Esophagus squamous epithelium (tissue), 5 donors: ENCODE measurements at places on chromosomes 1 and 21.

DNA sequence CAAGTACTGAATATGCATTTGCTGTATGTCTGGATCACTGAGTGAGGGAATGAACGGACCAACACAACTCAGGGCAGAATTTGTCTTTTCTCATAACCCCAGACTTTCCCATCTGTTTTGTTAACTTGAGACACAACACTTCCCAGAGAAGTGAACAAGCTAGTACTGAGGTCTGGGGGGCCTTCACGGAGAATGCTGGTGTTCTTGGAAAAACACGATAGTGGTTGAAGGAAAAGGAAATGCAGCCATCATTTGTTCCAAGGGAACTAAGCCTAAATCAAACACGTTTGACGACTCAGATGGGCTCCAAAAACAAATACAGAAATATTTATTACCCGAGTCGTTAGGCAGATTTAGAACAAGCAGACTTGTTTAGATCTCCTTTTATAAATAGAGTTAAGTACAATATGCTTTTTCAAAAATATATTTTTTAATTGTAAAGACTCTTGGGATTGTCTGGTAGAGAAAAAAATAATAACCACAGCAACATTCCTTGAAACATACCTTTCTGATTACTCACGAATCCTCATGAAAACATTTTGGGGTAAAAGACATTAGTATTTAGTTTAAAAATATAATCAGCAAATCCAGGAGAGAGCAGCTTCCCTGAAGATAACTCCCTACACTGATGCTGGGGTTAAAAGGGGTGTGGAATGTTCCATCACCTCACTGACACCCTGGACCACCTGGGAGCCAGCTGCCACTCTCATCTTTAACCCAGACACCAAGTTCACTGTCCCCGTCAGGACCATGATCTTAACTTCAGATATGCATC is 427.7 kb upstream of the RUNX1 start:
- no peak for DNase-seq

DNA sequence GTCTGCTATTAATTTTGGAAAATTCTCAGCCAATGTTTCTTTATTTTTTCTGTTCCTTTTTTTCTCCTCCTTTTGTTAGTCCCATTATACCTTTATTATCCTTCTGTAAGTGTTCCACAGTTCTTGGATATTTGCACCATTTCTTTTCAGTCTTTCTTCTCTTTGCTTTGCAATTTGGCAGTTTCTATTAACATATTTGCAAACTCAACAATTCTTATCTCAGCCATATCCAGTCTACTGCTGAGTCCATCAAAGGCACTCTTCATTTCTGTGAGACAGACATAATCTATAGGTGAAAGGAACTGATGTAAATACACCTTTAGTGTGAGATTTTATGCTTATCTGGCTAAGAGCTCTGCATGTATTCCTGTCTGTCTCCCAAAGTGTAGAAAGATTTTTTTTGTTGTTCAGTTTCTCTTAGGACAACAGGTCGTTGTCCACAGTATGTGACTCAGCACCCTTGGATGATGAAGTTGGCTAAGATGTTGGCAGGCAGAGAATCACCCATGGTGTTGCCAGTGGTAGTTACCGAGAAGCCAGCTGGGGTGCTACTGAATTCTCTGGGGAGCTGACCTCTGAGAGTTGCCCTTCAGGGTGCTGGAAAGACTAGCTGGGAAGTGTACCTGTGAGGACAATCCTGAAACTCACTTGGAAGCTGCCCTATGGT is 38.4 kb downstream of the LEPR start:
- DNase-seq, result no peak

DNA sequence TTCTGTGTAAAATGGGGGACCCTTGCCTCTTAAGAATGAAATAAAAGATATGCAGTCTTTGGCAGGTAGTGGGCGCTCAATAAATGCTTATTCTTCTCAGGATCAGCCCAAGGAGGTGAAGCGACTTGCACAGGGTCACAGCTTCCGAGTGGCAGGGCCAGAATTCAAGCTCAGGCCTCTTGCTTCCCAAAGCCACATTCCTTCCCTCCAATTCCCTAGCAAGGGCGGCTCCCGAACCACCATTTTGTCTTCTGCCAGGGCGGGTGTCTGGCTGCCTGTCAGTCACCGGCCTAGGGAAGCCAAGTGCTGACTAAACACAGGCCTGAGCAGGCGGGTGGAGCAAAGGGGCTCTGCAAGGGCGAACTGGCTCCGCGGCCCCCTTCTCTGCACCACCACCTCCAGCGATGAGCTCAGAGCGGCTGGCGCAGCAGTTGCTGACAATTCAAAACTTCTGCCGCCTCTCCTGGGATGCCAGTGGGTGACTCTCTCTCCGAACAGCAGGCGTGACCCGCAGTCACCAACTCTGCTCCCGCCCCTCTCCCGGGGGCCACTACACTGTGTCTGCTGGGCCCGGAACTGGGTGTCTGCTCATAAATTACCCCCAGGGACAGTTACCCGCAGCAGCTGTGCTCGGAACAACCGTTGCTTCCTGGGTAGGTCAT is 10.8 kb downstream of the GPR3 start:
- no peak for DNase-seq

DNA sequence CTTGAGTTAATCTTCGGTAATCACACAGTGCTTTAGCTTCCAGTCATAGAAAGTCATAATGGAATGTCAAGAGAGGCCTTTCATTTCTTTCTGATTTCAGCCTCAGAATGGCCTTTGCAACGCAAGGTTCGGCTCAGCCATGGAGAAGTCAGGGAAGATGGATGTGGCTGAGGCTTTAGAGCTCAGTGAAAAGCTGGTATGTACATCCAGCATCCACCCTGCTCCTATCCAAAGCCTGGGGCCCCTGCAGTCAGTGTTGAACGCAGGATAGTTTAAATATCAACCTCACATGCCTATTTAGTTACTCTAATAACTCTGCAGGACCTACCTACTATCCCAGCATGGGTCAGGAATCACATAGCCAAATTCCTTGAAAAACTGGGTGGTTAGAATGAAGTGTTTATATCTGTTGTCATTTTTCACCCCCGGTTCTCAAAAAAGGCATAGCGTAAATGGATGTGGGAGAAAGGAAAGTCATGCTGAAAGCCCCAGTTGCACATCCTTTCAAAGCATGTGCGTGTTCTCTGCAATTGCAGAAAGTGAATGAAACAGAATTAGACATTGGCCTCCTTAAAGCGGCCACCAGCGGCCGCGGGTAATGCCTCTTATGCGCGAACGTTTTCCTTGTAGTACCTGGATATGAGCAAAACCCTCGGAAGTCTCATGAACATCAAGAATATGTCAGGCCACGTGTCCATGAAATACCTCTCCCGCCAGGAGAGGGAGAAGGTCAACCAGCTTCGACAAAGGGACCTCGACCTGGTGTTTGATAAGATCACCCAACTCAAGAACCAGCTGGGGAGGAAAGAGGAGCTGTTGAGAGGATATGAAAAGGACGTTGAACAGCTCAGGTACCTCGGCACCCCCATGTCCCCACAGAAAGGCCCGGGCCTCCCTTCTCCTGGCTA is 28.8 kb upstream of the EFHD2 start:
- DNase-seq, result no peak

- DNase-seq, result no peak
Observed at GRCh38 chr1:151991663-151992302, 1.9 kb downstream of the S100A10 start.

DNA sequence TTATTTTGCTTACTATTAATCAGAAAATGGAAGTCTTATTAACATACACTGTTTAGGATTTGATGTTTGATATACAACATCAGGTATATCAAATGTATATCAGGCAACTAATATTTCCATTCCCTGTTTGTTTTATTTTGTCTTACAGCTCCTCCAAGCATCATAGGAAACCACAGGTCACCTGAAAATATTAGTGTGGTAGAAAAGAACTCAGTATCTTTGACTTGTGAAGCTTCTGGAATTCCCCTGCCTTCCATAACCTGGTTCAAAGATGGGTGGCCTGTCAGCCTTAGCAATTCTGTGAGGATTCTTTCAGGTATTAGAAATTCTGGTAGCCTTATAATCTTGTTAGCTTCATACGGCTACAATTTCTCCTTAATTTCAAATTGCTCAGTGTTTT is 318.0 kb downstream of the TPR start:
- DNase-seq, result no peak

DNA sequence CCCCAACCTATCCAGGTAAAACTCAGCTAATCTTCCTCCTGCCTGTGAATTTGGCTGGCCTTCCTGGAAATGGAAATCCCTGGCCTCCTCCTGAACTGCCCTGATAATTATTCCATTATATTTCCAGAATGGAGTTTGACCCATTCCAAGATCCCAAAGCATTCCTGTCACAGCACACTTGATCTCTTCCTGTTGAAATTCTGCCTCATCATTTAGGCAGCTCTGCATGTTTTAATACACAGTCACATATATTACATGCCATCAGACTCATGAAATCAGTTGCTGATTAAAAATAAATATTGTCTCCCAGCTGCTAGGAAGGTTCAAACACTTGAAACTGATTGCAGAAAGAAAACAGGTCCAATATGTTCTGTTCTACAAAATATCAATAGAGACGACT is 148.2 kb upstream of the PALMD start:
- DNase-seq, result no peak

- DNase-seq, result no peak
Observed at GRCh38 chr1:220227393-220227792, 44.9 kb downstream of the RAB3GAP2 start.

GRCh38 chr1:47439819-47440598 is 2.2 kb downstream of the FOXD2 start:
- DNase-seq, result no peak

DNA sequence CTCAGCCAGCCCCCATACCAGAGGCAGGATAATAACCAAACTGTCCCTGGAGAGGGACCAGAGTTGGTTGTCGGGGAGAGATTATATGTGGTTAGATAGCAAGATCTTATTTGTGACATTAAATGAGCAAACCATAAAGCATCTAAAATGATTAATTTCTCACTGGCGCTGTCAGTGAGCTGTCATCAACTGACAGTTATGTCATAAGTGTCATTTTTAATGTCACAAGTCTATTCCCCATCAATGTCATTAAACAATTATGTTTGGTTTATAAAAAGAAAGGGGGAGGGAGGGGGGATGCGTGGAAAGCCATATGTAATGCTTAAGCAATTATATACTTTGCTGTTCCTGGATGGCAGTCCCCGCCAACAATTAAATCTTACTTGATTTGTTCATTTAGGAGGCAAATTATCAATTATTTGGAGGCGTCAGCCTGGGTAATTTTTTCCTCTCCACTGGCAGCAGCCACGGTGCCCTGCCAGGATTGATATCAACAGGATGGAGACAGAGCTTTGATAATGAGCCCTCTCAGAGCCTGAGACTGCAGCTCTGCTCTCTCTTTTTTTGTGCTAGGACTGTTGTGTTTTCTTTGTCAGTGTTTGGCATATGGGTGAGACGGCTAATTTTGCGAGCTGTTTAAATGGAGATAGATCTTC is 333.6 kb upstream of the CAMK1G start:
- no peak for DNase-seq

GRCh38 chr1:248839168-248839555 is 1.1 kb downstream of the ZNF672 start:
- no peak for DNase-seq

- no peak for DNase-seq
Observed at GRCh38 chr21:33373451-33373850, 29.8 kb upstream of the IFNGR2 start.

- no peak for DNase-seq
Observed at GRCh38 chr1:225480825-225481434, 53.1 kb upstream of the LBR start.

DNA sequence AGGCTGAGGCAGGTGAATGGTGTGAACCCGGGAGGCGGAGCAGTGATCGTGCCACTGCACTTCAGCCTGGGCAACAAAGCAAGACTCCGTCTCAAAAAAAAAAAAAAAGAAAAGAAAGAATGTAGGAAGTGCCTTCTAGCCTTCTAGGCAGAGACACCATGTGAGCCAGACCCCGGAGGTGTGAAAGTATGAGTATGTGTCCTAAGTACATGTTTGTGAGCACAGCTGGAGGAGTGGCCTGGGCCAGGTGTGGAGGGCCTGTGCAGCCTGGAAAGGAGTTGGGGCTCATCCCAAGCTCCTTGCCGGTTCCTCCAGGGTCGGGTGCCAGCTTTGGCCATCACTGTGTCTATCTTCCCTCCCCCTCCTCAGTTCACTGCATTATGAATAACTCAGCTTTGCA is 13.0 kb downstream of the SOX13 start:
- DNase-seq, result no peak

GRCh38 chr1:84605157-84605556 is 30.9 kb upstream of the CTBS start:
- no peak for DNase-seq

DNA sequence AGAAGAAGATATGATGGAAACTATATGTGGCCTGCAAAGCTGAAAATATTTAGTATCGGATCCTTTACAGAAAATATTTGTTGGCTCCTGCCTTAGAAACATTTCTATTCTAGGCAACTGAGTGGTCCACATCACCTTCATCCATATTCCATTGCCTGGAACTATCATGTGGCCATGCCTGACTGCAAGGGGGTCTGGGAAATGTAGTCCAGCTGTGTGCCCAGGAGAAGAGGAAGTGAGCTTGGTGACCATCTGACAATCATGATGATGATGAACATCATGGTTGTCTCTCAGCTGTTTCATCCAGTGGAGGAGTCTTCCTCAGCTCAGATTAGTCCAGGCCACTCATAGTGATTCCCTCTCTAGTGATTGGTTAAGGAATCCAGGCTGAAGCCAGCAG is 61.8 kb upstream of the IFNLR1 start:
- no peak for DNase-seq

DNA sequence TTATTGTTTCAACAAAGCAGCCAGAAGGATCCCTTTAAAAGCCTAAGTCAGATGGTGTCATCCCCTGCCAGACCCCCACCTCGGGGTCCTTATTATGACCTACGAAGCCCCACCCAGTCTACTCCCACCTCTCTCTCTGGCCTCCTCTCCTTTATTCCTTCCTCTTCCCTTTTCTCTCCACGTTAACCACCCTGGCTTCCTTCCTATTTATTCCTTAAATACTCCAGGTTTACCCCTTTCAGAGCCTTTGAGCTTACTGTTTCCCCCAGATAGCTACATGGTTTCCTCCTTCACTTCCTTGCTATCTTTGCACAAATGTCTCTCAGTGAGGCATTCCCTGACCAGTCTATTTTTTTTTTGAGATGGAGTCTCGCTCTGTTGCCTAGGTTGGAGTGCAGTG is 12.0 kb upstream of the SLC9A1 start:
- DNase-seq, result no peak

DNA sequence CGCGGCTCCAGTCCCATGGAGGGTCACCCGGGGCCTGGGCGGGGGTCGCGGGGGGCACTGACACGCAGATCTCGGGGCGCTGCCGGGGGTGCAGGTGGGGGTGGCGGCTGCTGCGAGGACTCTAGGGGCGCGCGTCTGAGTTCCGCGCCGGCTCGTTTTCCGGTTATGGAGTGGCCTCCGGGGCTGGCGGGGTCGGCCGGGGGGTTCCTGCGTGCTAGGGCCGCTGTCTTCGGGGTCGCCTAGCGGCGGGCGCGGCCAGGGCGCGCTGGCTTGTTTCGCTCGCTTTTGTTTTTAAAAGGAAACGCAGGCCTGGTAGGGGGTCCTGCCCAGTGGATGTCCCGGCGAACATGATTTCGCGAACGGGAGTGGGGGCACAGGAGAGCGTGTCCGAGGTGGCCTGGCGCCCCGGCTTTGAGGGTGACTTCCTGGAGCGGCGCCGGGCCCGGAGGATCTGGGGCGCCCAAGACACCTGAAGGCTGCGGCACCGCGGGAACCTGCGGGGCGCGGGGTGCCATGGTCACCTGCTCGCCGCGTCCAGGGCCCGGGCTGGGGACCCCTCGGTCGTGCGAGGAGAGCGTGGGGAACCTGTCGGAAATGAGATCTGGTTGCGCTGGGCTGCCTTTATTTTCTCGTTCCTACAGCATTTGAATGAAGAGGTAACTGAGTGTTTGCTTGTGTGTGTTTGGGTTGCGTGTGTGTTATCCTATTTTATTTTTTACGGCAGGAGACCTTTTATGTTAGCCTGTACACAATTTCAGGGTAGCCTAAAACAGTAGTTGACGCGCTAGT is 618 bp downstream of the ETS2 start:
- no peak for DNase-seq

GRCh38 chr1:247638011-247638410 is 32.6 kb downstream of the OR2G3 start:
- DNase-seq, result no peak
